M059J (cell line): ENCODE measurements at places on chromosomes 13 and 19. TPM values are rescaled to one million over a fixed set of nuclear protein-coding genes. Genes with fewer than 3 reads are reported as not detected.

DNA sequence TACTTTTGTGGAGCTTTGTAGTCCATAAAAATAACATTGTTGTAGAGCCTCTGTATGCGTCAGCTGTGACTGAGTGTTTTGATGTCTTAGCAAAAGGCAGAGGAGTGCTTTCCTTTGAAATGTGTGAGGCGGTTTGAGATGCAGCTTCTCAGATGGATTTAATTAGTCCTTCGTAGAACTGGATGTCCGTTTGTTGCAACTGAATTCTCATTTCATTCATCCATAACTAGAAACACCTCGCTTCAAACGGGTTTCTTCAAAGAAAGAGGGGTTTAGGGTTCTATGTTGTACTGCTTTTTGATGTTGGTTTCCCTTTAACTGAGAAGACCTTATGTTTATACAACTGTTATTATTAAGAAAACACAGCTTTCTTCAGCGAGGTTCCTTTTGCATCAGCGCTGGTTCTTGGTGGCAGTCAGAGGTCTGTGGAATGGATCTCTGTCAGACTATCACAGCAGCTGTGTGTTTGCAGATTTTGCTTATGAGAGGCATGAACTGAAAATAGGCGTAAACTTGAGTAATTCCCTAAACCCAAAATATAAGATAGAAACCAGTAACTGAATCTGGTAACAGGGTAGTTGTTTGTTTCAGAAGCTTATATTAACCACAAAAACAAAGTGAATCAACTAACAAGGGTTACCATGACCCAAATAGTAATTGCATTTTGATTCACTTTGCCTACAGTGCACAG, 194.4 kb downstream of the GGACT start:
- DNase-seq: peak; percentile 65

GRCh38 chr13:107788464-107789165, 426.7 kb downstream of the LIG4 start:
- no peak for DNase-seq

GRCh38 chr13:113106711-113107351, 1.2 kb downstream of the F7 start:
- DNase-seq: no peak

GRCh38 chr13:80339912-80340650, 845 bp downstream of the SPRY2 start:
- DNase-seq: peak; percentile 50

DNA sequence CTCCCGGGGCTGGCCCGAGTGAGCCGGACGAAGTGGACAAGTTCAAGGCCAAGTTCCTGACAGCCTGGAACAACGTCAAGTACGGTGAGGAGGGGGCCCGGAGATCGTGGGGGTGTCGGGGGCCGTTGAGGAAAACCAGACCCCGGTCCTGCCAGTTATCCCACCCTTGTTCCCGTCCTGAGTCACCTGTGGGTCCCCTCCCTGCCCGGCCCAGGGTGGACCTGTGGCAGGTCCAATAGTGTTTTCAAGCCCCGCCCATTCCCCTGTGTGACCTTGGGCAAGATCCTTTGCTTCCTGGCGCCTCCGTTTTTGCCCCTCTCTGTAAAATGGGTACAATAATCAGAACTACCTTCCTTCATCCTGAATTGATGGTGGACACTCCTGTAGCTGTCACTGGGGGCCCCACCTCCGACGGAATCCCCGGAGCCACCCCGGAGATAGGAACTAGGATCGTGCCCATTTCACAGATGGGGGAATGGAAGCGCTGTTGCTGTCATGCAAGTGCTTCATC, 593 bp downstream of the ATG4D start:
- DNase-seq: no peak

GRCh38 chr13:41639955-41640780, 182.8 kb downstream of the RGCC start:
- DNase-seq: no peak

- peak; percentile 54 for DNase-seq
Observed at GRCh38 chr19:41064974-41065569, 23.2 kb upstream of the CYP2A13 start.

GRCh38 chr19:51079481-51080110, 3.1 kb downstream of the KLK14 start:
- DNase-seq: no peak

- peak; percentile 75 for DNase-seq
Observed at GRCh38 chr13:71290963-71291841, 575.8 kb downstream of the DACH1 start.

DNA sequence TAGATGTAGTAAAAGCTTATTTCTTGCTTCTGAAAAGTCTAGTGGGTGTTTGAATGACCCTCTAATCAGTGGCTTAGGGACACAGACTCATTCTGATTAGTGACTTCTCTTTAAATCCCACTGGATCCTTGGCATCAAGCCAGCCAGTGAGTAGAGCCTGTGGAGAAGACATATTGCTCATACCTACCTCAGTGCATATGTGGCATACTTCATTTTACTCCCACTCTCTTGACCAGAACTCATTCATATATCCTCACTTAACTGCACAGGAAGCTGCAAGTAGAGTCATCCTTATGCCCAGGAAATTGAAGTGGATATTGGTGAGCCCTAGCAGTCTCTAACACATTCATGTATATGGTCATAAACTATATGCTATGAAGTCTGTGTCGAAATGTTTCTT, 148.3 kb downstream of the PDS5B start:
- peak; percentile 58 for DNase-seq

- no peak for DNase-seq
Observed at GRCh38 chr19:28009696-28010095, 1203.3 kb downstream of the UQCRFS1 start.

DNA sequence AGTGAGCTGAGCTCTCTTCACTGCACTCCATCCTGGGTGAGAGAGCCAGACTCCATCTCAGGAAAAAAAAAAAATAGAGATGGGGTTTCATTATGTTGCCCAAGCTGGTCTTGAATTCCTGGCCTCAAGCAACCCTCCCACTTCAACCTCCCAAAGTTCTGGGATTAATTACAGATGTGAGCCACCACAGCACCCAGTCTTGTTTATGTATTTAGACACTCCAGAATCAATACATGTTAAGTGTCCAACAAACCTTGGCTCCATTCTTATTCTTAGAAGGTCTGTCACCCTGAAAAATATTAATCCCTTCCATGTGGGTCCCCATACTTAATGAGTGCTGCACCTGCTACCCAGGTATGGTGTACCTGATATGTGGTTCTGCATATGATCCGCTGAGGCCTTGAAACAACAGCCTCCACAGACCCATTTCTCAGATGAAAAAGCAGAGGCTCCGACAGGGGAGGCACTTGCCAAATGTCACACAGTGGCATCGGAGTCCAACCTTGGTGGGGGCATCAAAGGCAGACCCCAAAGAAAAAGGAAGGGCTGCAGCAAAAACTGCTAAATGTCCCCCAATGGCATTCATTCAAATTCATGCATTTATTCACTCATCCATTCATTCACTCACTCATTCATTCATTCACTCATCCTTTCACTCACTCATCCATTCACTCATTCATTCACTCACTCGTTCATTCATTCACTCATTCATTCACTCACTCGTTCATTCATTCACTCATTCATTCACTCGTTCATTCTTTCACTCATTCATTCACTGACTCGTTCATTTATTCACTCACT, 16.7 kb downstream of the TICAM1 start:
- peak; percentile 57 for DNase-seq

GRCh38 chr19:29563486-29564101, 37.8 kb downstream of the VSTM2B start:
- DNase-seq: no peak

GRCh38 chr19:11137542-11138384, 17.8 kb downstream of the SPC24 start:
- DNase-seq: peak; percentile 94

- peak; percentile 62 for DNase-seq
Observed at GRCh38 chr13:96473526-96474180, 383.7 kb downstream of the HS6ST3 start.

- DNase-seq: no peak
Observed at GRCh38 chr19:330503-330902, 14.1 kb downstream of the MIER2 start.

DNA sequence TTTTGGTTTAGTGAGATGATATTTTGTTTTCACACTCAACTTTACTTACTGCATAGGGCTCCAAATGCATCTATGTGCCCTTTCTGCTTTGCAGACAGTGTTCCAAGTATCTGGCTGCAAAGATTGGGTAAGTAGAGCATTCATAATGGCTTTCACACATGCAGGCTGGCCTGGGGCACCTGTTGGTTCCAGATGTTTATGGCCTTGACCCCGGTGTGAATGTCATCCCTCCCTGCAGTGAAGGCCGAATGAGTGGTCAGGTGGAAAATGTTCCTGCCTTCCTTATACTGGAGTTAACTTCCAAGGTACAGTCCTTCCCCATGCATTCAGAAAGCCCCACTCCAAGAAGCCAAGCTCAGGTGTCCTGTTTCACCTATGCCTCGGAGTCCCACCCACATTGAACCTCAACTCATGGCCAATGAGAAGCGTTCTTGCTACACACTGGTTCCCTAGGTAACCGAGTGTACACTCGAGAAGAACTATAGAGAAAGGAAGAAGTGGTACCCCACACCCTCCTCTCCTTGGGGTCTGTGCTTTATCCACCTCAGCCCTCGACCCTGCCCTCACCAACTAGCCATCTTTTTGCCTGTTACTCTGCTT, 23.0 kb upstream of the ZNF536 start:
- DNase-seq: no peak

- no peak for DNase-seq
Observed at GRCh38 chr19:29417048-29417447, 108.7 kb upstream of the VSTM2B start.

DNA sequence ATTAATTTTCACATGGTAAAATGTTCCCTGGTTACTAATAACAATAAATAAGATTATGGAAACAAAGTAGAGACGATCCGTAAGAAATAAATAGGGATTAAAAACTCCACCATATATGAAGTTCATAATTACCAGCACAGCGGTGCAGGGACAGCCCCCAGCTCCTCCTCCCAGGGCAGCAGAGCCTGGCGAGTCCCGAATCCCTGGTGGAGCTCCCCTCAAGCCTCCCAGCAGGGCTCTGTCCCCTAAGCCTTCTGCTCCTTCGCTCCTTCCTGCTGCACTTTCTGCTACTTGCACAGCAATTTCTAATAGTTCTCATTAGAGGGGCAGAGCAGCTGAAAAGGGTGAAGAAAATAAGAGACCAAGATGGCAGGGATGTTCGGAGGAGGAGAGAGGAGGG, 43.6 kb downstream of the RASA3 start:
- DNase-seq: no peak

GRCh38 chr13:108322206-108322824, 52.8 kb downstream of the TNFSF13B start:
- peak; percentile 36 for DNase-seq

GRCh38 chr13:109253316-109253715, 533.1 kb downstream of the IRS2 start:
- no peak for DNase-seq

GRCh38 chr19:49626226-49626625, 13.7 kb downstream of the RRAS start:
- DNase-seq: no peak

DNA sequence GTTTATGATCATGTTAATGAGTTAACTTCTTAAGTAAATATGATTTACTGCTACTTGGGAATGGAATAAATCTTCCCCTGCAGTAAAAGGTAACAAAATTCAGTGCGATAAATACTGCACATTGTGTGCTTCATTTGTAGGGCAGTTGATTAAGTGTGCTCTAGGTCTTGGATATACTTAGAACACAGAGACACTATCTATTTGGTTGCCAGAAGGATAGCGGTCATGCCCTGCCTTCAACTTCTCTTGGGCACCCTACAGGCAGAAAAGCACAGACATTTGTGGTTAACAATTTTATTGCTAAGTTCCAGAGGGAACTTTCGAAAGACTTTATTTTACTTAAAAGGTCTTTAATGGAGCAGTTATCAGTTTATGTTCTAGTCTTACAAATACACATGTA, 605.8 kb downstream of the PCDH9 start:
- DNase-seq: no peak

- no peak for DNase-seq
Observed at GRCh38 chr19:14704450-14704849, 14.6 kb downstream of the ZNF333 start.

The MUC16 gene
- not detected in 2 replicates for total RNA-seq

The FCHO1 gene
- total RNA-seq: 0.20 and 2.1 TPM in 2 replicates

The DACT3 gene
- total RNA-seq: 0.52 and 1.4 TPM in 2 replicates

The KLK11 gene
- total RNA-seq: not detected in 2 replicates

The MISP3 gene
- total RNA-seq: 2.2 TPM in 1 of 2 replicates, not detected in the other

The CACNG7 gene
- not detected in 2 replicates for total RNA-seq

The GMIP gene
- total RNA-seq: 9.5 and 12.4 TPM in 2 replicates

The GNA15 gene
- total RNA-seq: not detected in 2 replicates

The HIPK4 gene
- total RNA-seq: 0.02 TPM in 1 of 2 replicates, not detected in the other

The NLRP4 gene
- 0.05 TPM in 1 of 2 replicates, not detected in the other for total RNA-seq

The IFNL1 gene
- total RNA-seq: 1.3 TPM in 1 of 2 replicates, not detected in the other

The ZNF497 gene
- 0.54 and 1.5 TPM in 2 replicates for total RNA-seq

The LAIR1 gene
- total RNA-seq: 0.15 TPM in 1 of 2 replicates, not detected in the other

The RFX1 gene
- 1.5 and 3.1 TPM in 2 replicates for total RNA-seq

The ZNF98 gene
- total RNA-seq: not detected in 2 replicates

The MBD3L3 gene
- not detected in 2 replicates for total RNA-seq

The ERCC1 gene
- 78.1 and 87.7 TPM in 2 replicates for total RNA-seq

The RGCC gene
- total RNA-seq: 2.3 and 4.1 TPM in 2 replicates
